Stimulated activated CD8-positive, alpha-beta memory T cell treated with anti-CD3 and anti-CD28 coated beads, Interleukin-7, amount 100 ng/mL, for 48 hours (primary cell): ENCODE measurements at places on chromosomes 6 and 20.

- DNase-seq: no peak
These were observed 6.8 kb downstream of the GCM2 start for GRCh38 chr6:10875026-10875425.

DNA sequence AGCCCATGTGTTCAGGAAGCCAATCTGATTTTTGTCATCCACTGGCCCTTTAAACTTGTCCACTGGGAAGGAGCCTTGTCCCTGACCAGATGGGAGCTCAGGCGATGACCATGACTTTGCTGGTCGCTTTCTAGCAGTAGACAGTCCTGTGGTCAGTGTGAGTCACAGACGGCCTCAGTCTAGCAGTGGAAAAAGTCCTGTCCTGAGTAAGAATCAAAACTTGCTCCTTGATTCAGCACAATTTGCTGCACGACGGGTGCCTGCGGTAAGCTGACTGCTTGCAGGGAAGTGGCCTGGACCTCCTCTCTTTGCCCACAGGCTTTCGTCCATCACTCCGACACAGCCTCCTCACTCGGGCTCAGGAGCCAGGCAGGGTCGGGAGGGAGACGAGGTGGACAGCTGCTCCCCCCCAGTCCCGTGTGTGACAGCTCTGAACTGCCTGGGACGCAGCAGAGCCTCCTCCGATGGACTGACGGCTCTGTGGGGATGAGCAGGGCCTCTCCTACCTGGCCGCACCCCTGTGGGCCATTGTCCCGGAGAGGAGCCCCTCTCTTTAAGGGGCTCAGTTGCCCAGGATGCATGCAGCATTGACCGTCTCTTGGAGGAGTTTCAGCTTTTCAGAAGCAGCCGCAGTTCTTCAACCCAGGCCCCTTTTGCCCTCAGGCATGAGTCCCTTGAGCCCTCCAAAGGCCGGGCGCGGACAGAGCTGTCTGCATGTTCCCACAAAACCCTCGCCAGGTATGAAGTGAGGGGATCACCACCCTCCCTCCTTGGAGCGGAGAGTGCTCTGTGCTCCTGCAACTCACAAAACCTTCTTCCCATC, 209.2 kb downstream of the ANKRD60 start:
- no peak for DNase-seq

DNA sequence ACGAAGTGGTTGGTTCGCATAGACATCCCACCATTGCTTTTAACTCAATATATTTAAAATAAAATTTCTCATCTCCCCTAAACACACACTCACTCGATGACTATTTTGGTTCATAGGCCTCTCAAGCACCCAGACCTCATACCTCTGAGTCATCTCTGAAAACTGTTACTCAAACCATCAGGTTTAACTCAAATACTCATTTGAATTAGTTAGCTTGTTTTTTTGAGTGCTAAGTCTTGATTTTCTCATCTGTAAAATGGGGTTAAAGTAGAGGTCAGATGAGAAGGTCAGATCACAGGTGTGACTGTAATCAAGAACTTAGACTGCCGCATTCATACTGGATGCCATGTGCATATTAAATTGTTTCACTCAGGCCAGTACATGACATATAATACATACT, 243.9 kb upstream of the TENT5A start:
- DNase-seq: no peak

- no peak for DNase-seq
These were observed 751.6 kb downstream of the EYS start for GRCh38 chr6:64955435-64955848.

GRCh38 chr20:45937765-45938164, 3.3 kb downstream of the PCIF1 start:
- DNase-seq: no peak

- no peak for DNase-seq
These were observed 112.1 kb upstream of the PTPN1 start for GRCh38 chr20:50398064-50398463.

GRCh38 chr20:59606566-59606965, 2.2 kb downstream of the PHACTR3 start:
- no peak for DNase-seq

DNA sequence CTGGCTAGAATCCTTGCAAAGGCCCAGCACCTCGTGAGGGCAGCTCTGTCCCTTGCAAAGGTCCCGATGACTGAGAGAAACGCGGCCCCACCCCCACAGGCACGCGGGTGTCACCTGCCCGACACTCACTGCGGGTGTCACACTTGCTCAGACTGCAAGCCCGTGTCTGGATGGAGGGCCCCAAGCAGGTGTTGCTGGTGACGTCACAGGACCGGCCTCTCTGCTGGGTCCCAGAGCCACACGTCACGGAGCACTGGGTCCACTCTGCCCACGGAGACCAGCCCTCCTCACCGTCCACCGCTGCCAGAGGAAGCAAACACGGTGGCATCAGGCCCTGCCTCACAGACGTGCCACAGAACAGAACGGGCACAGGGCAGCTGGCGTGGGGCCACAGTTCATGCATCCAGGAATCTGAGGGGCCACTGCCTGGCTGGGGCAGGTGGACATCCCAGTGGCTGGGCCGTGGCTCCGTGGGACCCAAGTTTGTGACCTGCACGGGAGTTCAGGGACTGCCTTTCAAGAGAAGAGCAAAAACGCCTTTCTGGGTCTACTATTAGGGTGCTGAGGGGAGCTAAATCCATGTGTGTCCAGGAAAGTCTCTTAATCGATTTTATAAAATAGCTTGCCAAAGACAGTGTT, 16.0 kb downstream of the THBS2 start:
- DNase-seq: no peak

DNA sequence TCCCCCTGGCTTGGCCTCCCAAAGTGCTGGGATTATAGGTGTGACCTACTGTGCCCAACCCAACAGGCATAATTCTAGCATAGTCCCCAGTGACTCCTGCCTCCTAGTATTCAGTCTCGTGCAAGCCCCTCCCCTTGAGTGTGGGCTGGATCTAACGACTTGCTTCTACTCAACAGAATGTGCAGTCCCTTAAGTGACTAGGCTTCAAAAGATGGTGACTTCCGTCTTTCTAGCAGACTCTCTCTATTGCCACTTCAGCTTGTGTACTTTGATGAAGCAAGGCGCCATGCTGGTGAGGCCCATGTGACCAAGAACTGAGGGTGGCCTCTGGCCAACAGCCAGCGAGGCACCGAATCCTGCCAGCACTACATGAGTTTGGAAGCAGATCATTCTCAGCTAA, 109.6 kb upstream of the TRAF3IP2 start:
- DNase-seq: no peak

DNA sequence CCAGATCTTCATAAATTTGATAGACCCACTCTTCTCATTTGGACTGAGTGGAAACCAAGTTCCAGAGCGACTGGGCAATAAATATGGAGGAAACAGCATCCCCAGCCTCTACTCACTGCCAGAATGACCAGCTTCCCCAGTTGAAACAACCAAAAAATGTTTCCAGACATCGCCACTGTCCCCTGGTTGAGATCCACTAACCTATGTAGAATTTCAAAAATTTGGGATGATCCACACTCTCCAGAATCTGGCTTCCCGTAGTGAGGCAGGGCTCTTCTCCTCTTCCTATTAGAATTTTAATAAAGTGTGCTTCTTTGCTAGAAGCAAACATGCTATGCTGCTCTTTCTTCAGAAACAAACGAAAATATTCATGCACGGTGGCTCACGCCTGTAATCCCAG, 287.0 kb upstream of the SUPT3H start:
- DNase-seq: no peak

- DNase-seq: no peak
These were observed 428.3 kb upstream of the ARID1B start for GRCh38 chr6:156348849-156349248.

DNA sequence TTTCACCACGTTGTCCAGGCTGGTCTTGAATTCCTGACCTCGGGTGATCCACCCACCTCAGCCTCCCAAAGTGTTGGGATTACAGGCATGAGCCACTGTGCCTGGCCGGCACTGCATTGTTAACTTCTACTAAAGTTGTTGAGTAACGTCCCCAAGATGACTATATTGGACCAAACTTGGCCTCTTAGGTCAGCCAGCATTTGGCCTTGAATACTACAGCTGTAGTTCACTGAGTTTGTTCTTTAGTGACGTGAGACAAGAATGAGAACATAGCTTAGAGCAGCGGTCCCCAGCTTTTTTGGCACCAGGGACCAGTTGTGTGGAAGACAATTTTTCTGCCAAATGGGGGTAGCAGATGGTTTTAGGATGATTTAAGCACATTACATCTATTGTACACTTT, 237.1 kb downstream of the TBC1D7 start:
- DNase-seq: no peak

DNA sequence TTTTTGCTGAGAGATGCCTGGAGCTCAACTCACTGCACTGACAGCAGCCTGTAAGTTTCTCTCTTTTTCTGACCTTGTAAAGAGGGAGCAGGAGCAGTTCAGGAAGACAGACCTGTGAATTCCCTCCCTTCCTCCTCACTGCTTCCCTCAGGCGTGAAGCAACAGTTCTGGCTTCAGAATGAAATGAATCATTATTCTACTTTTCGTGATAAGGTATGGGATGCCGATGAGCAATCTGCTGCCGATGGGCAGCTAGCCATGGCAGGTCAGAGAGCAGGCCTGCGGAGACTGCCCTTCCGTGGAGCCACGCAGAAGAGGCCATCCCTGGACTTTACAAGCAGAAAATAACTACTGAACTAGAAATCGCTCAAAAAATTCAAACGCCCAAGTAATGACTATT, 426.5 kb upstream of the RNF217 start:
- no peak for DNase-seq

- DNase-seq: peak; percentile 32
These were observed 54.0 kb upstream of the IPCEF1 start for GRCh38 chr6:154410619-154411072.
